ENCODE measurements at places on chromosomes 6 and 20. TPM values are rescaled to one million over a fixed set of nuclear protein-coding genes. Genes with fewer than 3 reads are reported as not detected.

Gene IL17A
- total RNA-seq = not detected

Gene TAAR5
- total RNA-seq = not detected

- DNase-seq = no peak
These were observed 470.6 kb upstream of the AGPAT4 start for GRCh38 chr6:161744211-161745067.

DNA sequence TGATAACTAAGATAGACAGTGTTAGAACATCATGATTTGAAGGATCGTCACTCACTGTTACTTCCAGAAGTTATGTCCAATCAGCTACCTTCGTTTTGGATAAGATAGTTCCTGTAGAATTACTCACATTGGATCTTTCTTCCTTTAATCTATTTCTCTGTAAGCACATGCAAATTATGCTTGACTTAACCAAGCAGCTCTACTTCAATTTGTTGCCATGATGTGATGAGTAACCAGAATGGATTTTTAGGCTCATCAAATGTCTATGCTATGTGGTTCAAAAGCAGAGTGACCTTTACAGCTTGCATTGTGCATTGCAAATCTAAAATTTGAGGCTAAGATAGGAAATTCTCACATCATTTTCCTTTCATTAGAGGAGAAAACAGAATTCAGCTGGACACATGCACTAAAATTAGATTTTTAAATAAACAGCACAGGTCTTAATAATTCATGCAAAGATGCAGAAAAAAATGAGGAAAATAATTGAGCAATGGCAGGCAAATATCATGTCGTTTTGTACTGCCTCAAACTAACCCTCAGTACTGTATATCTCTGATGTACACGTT, 76.7 kb upstream of the ZFP64 start:
- no peak for DNase-seq

DNA sequence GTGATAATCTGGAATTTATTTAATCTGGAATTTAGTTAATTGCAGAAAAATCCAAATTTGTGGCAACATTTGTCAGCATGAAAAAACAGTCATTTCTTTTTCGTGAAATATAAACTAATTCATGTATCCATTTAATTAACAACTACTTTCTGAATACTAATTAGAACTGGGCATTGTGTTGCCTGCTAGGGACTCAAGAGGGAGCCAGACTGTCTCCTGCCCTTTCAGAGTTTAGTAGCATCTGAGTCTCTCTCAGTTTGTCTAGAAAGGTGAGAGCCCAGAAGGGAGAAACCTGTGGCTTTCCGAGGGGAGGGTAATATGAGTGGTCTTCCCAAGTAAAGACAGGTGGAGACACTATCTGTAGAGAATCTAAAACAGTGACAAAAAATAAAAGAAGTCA, 210.9 kb upstream of the HDDC2 start:
- DNase-seq = no peak

Gene ABCF1
- total RNA-seq = 17.5 TPM

- no peak for DNase-seq
These were observed 88.6 kb upstream of the DUSP22 start for GRCh38 chr6:203661-204060.

Gene TRIM38
- total RNA-seq = 0.47 TPM

GRCh38 chr6:35214869-35215664, 1.3 kb downstream of the SCUBE3 start:
- no peak for DNase-seq

GRCh38 chr6:150196942-150197745, 54.3 kb downstream of the PPP1R14C start:
- no peak for DNase-seq

GRCh38 chr6:163335056-163335455, 79.5 kb upstream of the QKI start:
- no peak for DNase-seq

DNA sequence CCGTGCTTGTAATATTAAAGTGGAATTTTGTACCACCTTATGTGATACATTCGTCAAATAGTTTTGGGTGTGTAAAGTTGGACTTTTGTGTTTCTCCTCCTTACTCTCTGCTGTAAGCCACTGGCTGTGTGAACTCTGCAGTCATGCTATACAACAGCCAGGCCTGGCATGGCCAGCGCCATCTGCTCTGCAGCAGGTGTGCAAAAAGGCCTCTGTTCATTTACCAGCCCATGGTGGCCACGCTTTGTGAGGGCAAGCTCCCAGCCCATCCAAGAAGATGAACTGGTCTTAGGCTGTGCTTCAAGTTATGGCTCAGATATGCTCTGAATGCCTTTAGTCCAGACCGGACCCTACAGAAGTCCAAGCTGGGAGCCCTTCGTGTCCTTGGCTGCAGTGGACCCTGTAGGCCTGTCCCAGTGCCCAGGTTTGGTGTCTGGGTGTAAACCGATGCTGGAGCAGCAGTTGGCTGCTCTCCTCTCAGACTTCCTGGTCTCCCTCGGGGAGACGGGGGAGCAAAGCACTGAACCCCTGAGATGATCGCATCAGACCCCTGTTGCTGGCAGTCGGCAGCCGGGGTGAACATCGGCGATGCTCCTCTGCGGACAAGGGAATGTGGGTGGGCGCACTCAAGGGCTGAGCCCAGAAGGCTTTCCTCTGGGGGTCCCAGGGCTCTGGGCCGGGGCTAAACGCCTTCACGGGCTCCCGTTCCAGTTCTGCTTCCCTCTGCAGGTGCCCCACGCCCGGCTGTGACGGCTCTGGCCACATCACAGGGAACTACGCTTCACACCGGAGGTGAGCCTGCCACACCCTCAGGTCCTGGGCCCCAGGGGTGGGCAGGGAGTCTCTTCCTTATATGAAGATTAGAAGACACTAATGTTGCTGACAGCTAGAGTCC, 28.6 kb upstream of the PCMTD2 start:
- DNase-seq = no peak

DNA sequence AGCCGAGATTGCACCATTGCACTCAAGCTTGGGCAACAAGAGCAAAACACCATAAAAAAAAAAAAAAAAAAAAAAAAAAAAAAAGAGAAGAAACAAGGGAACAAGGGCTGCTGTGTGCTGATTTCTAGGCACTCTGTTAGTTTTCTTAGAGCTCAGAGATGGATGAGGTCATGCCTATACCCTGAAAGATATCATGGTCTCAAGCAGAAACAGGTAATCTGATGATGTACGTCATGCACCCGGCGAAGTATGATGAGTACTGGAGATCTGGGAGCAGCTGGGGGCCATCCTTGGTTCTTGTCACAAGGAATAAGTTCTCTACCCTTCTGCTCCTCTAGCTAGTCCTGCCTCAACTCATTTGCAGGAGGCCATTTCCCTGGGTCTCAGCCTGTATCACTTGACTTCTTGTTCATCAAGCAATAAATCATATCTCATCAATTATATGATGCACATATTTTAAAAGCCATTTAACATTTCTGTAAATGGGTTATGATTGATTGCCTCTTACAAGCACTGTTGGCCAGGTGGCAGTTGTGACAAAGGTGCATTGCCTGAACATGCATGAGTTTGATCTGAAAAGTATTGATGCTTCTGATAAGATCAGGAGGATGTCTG, 517.2 kb downstream of the DHX35 start:
- DNase-seq = no peak

GRCh38 chr6:27478141-27478705, 5.3 kb upstream of the ZNF184 start:
- DNase-seq = no peak

DNA sequence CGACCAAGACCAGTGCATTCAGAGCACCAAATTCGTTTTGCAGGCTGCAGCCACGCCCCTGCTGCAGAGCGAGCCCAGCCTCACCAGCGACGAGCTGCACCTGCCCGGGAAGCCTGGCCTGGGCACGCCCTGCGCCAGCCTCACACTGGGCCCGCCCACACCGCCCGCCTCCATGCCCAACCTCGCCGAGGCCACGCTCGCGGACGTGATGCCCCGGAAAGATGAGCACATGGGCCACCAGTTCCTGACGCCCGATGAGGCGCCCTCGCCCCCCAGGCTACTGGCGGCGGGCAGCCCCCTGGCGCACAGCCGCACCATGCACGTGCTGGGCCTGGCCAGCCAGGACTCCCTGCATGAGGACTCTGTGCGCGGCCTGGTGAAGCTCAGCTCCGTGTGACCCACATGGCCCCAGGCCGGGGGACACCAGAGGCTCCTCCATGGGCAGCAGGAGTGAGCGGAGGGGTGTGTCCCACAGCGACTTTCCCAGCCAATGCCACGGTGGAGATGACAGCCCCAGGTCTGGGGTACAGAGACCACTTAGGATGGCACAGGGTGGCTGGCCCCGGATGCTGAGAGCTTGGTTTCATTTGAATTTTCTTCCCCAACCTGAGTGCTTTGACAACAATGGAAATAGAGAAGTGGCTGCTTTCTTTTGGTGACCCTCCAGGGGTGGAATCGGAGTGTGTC, 150.2 kb upstream of the SNX9 start:
- DNase-seq = no peak

DNA sequence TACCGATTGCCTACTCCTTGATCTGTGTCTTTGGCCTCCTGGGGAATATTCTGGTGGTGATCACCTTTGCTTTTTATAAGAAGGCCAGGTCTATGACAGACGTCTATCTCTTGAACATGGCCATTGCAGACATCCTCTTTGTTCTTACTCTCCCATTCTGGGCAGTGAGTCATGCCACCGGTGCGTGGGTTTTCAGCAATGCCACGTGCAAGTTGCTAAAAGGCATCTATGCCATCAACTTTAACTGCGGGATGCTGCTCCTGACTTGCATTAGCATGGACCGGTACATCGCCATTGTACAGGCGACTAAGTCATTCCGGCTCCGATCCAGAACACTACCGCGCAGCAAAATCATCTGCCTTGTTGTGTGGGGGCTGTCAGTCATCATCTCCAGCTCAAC, 13.5 kb downstream of the CCR6 start:
- no peak for DNase-seq

DNA sequence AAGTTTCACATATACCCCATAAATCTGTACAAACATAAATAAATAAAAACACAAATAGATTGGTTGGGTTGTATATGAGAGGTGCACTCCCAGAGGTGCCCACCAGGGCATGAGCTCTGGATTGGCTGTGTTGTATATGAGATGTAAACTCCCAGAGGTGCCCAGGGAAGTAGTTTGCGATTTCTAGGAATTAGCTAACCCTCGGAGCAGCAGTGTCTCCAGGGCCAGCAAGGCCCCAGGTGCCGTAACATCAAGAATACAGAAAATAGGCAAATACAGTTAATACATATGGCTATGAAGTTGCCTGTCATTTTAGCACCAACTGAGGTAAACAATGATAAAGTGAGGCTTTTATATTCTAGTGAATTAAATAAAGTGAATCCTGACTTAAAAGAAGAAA, 5.4 kb upstream of the GINM1 start:
- DNase-seq = no peak

GRCh38 chr20:12838261-12838866, 170.4 kb upstream of the SPTLC3 start:
- DNase-seq = no peak

DNA sequence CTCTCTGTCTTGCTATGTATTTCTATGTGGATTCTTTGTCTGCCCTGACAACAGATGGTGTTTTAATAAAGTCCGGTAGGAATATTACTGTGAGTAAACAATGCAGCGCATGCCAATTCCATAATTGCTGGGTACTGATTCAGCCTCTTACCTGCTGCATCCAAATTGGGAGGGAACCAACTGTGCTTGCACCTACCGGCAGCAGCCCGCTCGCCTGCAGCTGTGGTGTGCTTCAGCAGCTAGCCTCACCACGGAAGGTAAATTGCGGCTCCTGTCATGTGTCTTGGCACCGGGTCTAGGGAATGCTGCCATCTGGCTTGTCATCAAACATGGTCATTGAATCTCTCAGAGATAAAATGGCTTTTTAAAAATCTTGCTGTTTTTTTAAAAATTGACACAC, 704.8 kb upstream of the SLC35B3 start:
- DNase-seq = no peak

- no peak for DNase-seq
These were observed 127.1 kb upstream of the MLIP start for GRCh38 chr6:53984163-53984562.

DNA sequence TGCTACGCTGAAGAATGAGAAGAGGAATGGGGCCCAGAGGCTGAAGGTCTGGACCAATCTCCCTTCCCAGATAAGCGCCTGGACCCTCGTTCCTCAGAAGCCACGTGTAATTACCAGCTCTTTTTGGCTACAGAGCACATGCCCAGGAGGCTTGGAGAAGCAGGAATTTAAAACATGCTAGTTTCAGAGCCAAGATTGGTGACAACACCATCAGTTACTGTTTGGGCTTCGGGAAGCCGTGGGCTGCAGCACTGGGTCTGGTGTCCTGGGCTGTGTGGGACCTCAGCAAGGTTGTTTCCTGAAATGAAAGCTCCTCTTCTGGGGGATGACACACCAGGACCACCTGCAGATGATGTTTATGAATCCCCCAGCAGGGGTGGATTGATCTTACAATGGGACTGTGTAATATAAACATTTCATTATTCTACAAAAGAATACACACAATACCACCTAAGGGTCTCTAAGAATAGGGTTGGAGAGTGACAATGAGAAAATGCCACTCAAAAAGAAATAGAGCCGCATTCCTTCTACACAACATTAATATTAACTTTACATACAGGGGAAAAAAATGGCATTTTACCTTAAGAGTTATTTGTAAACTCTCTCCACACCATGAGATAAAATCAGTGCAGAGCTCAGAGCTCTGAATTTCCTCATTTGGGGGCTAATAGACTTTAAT, 207.8 kb upstream of the FOXQ1 start:
- DNase-seq = no peak

DNA sequence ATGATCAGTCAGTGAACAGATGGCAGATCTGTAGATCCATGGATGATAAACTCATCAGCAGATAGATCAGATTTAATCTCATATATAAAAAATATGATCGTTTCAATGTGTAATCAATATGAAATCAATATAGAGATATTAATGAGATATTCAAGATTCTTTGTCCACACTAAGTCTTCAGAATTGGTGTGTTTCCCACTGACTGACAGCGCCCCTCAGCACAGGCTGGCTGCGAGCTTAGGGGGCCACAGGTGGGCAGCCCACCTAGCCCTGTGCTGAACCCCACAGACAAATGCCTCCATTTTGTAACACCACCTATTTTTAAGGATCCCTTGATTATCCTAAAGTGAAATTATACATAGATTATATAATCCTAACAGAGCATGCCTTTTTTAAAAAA, 32.3 kb downstream of the FRMD1 start:
- DNase-seq = no peak

GRCh38 chr6:118618676-118619377, 32.6 kb downstream of the CEP85L start:
- peak; percentile 27 for DNase-seq

DNA sequence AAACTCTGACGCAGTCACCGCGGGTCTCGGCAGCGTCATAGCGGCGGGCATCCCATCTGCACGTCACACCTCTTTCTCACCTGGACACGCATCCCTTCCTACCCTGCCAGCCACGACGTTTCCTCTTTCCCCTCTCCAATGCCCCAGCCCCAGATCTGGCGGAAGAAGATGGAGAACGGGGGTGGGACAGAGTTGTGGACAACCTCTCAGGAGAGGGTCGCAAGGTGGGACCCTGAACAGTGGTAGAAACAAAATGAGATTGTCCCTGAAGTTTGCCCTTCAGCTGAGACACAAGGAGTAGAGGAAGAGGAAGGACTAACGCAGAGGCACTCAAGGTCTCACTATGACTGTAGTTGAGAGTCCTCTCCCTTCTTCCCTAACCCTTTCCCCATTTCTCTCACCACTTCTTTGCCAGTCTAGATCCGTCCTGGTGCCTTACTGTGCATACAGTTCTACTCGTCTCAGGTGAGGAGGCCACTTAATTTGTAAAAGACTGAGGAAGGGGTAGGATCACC, 562 bp downstream of the TRIM39 start:
- DNase-seq = no peak

- DNase-seq = no peak
These were observed 4.9 kb downstream of the XPO5 start for GRCh38 chr6:43570876-43571441.

Gene ABCC10
- total RNA-seq = 22.0 TPM

GRCh38 chr6:26235302-26235670, 129.7 kb upstream of the BTN3A2 start:
- DNase-seq = no peak

Gene RSPO3
- 44.1 TPM for total RNA-seq

Measured in occipital lobe (tissue), 3 donors.